ENCODE measurements at places on chromosomes 13 and 19.

DNA sequence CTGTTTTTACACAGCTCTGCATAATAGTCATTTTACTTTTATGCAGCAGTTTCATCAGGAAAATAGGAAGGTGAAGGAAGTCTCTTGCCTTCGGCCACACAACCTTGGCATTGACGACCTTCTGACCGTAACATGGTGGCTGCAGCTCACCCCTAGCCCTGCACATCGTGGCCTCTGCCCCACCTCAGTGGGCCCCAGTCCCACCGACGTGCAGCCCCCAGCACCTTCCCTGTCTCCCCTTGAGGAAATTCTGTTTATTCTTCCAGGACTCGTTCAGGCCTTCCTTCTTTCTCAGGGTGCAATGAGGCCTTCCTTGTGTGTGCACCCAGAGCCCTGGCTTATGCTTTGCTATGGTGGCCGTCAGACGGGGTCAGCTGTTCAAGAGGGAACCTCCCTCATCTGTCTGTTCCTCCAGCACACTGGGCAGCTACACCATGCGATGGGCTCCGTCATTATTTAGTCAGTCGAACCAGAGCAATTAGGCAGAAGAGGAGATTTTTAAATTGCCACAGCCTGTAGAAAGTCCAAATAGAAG lies 33.3 kb downstream of the TMEM255B start:
- DNase-seq: no peak

DNA sequence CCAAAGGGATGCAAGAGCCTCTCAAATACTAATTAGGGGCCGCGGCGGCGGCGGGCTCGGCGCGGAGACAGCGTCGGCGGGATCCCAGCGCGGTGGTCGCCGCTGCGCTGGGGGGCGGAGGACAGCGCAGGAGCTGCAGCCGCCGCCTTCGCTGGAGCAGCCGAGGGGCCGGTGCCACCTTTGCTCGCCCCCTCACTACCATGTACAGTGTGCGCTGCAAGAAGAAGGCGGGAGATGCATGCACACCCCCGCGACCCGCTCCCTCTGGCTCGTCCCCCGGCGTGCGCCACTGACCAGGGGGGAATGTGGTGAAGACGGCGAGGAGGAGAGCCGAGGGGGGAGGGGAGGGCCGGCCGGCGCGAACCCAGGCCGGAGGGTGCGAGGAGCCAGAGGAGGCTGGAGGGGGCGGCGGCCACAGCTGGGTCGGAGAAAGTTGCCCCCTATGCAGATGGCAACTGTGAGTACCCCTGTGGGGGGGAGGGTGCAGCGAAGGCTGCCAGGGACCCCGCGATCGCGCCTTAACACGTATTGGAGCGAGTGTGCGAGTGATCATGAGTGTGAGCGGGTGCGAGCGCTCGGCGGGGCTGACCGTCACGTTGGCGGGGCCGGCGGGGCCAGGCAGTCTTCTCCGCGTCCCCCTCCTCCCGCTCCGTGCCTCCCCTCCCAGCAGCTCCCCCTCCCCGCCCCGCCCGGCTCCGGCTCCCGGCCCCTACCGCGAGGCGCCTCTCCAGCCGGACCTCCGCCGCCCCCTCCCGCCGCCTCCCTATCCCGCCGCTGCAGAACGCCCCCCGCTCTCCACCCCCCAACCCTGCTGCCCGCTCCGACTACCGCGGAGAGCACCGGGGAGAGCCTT lies 808 bp downstream of the SLITRK5 start:
- peak; percentile 72 for DNase-seq

DNA sequence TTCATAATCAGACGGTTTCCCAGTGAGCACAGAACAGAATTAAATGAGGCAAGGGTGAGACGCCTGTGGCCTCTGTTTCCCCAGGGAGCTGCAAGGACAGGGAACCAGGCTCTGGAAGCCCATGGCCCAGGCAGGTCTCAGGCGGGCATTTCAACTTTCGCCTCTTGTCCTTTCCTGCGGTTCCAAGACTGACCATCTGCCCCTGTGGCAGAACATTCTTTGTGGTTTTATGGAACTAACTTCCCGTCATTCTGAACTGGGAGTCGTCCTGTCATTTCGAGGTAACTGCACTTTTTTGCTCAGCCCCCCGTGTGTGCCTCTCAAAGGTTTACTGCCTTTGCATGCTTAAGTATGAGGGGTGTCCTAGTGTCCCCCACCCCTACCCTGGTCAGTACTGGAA lies 70.9 kb downstream of the KL start:
- DNase-seq: no peak

- peak; percentile 6 for DNase-seq
Observed at GRCh38 chr19:11693505-11694499, 44.9 kb downstream of the ZNF823 start.

DNA sequence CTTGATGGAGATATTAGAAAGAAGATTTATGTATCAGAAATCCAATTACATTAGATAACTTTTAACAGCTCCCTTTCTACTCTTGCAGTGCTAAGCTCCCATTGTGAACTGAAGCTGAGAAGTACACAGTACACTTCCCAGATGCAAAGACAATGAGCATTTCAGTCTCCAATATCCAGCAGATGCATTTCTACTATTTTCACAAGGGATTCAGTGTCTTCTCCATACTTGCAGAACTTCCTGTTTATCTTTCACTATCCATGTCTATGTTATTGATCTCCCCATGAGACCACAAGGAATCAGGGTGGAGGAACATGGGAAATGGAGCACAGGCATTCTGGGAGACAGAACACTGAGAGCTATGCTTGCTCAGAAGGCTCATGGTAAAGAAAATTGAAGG lies 207.5 kb downstream of the ENOX1 start:
- no peak for DNase-seq

- no peak for DNase-seq
Observed at GRCh38 chr19:29944390-29945012, 2.5 kb downstream of the URI1 start.

DNA sequence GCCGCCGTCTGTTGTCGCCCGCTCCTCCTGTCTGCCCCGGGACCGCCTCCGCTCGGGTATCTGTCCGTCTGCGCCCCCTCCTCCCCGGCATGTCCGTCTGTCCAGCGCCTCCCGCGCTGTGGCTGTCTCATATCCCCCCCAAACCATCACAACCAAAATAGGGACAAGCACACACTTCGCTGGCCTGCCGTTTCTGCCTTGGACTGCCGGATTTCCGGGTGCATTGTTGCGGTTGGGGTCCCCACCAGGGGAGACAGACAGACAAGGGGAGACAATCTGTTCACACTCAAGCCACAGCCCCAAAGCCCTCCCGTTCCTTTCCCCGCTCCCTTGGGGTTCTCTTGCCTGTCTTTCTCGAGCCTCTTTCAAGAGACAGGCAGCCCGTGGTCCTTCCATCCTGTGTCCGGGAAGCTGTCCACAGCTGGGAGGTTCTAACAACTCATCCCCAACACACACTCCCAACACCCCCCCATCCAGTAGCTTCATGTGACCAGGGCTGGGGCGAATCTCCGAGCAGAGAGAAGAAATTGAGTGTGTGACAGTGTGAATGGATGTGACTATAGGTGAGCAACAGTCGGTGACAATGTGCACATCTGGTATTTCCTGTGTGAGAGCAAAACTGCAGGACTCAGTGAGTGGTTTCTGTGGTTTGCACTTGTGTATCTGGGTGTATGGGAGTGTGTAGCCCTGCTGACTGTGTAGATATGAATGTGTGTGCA lies 16.5 kb upstream of the FOSB start:
- no peak for DNase-seq

- DNase-seq: no peak
Observed at GRCh38 chr13:112833551-112834257, 135.3 kb upstream of the MCF2L start.

GRCh38 chr19:16376649-16377048 lies 52.0 kb downstream of the KLF2 start:
- DNase-seq: no peak

- DNase-seq: peak; percentile 57
Observed at GRCh38 chr13:99982731-99983498, 1.3 kb downstream of the ZIC2 start.

DNA sequence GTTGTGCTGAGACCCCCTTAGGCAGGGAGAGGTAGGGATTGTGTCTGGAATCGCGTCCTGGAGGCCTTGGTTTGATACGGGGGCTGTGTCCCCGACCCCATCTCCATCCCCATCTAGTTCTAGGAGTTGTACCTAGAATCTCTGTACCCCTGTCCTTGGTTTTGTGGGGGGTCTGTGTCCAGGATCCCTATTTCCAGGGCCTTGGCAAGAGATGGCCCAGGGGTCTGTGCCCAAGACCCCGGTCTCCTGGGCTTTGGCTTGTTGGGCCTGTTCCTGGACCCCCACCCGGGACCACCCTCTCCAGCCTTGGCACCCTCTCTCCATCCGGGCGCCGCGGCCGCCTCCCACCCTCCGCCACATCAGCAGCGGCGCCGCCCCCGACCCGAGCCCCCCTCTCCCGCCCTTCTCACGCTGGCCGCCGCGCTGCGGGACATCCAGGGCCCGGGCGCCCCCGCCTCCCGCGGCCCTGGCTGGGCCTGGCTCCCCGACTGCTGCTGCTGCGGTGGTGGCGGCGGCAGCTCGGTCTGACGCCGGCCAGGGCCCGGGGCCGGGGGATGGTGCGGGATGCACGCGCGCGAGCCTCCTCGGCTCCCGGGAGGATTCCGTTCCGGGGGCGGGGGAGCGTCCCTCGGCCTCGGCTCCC lies at the start of gene NUMBL:
TSS of gene NUMBL (minus strand) at position 602 of the 643 bp plus-strand sequence. CDS start at position 434, 168 bp downstream.
- no peak for DNase-seq

DNA sequence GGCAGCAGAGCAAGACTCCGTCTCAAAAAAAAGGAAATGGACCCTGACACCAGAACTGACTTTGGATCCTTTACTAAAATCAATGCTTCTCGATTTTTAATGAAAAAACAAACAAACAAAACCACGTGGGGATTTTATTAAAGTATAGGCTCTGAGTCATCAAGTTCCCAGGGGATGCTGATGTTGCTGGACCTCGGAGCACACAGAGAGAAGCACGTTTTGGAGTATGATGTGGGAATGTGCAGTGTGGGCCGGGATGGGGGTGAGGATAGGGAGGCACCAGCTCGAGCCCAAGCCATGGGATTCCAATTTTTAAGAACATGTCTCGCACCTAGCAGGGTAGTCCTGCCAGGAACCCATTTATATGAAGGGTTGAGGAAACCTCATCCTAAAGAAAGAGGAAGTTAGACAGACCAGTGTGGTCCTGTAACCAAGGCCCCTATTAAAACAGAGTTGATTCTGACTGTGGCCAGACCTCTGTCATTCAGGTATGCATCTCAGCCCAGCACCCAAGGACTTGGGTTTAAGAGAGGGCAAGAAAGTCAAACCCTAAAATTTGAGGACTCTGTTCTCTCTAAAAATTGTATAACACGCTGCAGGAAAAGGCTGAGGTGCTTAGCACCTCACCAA lies 6.4 kb downstream of the FLT1 start:
- DNase-seq: no peak

DNA sequence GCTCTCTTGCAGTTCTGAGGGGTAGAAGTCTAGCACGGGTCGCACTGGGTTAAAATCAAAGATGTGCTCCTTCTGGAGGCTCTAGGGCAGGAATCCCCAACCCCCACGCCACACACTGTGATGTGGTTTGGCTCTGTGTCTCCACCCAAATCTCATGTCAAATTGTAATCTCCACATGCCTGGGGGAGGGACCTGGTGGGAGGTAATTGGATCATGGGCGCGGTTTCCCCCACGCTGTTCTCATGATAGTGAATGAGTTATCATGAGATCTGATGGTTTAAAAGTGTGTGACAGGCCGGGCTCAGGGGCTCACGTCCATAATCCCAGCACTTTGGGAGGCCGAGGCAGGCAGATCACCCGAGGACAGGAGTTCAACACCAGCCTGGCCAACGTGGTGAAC lies 26.6 kb upstream of the CALM3 start:
- no peak for DNase-seq

DNA sequence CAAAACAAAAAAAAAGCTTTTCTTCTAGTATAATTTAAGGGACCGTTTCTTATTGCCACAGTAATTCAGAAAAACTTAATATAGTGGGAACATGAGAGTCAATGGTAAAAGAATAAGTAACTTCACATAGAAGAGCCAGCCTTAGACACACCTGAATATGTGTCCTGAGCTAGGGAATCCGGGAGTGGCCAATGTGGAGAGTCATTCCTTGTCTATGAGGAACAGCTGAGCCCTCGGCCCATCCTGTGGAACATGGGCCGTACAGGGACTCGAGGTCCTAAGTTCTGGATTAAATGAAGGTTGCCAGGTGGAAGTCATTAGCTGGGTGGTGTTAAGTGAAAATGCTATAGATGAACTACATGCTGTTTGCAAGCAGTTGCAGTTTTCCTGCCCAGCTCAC lies 32.2 kb downstream of the EFNB2 start:
- no peak for DNase-seq

GRCh38 chr19:51002542-51003311 lies 1.3 kb upstream of the KLK8 start:
- no peak for DNase-seq

DNA sequence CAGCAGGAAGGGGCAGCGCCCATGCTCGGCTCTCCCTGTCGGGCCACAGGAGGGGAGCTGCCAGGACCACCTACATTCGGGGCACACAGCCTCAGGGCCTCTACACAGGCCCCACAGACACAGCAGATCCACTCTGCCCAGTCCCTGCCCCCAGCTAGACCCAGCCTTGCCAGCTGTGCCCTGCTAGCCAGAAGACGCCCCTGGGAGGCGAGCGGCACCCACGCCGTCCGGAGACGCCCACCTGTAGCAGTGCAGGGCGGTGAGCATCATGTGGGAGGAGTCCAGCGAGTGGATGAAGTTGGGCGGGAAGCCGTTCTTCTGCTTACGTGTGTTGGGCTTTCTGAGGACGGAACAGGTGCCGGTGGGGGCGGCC lies 15.1 kb downstream of the POLRMT start:
- DNase-seq: no peak

DNA sequence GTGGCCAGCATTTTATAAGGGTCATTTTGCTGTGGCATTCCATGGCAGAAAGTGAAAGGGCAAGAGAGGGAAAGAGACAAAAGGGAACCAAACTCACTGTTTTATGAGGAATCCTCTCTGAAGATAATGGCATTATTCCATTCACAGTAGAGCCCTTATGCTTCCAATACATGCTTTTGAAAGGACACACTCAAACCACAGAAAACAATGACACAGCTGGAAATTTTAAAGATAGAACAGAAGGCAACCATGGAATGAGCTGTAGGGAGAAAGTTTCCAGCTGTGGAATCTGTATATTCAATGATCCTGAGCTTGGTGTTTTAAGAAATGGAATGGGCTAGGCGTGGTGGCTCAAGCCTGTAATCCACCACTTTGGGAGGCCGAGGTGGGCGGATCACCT lies 677.4 kb downstream of the SLITRK1 start:
- no peak for DNase-seq

- DNase-seq: no peak
Observed at GRCh38 chr19:33751436-33751770, 45.3 kb upstream of the KCTD15 start.

DNA sequence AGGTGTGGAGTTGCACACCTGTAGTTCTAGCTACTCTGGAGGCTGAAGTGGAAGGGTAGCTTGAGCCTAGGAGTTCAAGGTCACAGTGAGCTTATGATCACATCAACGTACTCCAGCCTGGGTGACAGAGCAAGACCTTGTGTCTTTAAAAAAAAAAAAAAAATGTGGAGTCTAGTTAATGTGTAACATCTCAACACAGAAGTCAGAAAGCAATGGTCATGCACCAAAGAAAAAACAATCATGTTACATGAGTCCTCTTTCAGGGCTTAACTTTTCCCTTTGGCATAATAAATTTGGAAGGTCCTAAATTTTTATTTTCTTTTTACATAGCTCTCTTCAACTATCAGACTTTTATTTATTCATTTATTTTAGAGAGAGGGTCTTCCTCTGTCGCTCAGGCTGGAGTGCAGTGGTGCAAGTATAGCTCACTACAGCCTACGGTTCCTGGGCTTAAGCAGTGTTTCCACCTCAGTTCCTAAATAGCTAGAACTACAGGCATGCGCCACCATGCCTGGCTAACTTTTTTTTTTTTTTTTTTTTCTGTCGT lies 22.3 kb downstream of the SETDB2 start:
- DNase-seq: no peak

Measured in NCI-H1092 treated with DMSO at 0.1 percent for 48 hours (cell line).